ENCODE measurements at places on chromosomes 7 and 10. TPM values are rescaled to one million over a fixed set of nuclear protein-coding genes. Genes with fewer than 3 reads are reported as not detected.
A peak's percentile ranks its signal among the peaks of the same experiment; 100 is the strongest.

The DLD gene
- total RNA-seq, result 128 TPM

The RSPH10B2 gene
- total RNA-seq, result 0.05 TPM

- peak; percentile 78 for DNase-seq
Observed at GRCh38 chr7:84194484-84195271, at the start of gene SEMA3A. SEMA3A (minus strand) TSS chr7:84194789; CDS start chr7:84194586, 203 bp downstream.

The XPNPEP1 gene
- total RNA-seq, result 75.4 TPM

GRCh38 chr7:49597805-49598204 is 175.6 kb upstream of the VWC2 start:
- DNase-seq, result no peak

- DNase-seq, result peak; percentile 87
Observed at GRCh38 chr7:105782391-105783042, 93.9 kb downstream of the ATXN7L1 start.

GRCh38 chr7:23615331-23615730 is 18.1 kb downstream of the CCDC126 start:
- DNase-seq, result no peak

DNA sequence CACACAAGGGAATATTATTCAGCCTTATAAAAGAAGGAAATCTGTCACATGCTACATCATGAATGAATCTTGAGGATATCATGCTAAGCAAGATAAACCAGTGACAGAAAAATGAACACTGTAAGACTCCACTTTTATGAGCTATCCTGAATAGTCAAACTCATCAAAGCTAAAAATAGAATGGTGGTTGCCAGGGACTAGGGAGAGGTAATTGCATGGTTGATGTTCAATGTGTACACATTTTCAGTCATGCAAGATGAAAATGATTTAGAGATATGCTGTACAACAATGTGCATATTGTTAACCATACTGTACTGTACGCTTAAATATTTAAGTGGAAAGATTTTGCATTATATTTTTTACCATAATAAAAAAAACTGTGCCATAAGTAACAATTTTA is 1349.1 kb downstream of the XPNPEP1 start:
- no peak for DNase-seq

DNA sequence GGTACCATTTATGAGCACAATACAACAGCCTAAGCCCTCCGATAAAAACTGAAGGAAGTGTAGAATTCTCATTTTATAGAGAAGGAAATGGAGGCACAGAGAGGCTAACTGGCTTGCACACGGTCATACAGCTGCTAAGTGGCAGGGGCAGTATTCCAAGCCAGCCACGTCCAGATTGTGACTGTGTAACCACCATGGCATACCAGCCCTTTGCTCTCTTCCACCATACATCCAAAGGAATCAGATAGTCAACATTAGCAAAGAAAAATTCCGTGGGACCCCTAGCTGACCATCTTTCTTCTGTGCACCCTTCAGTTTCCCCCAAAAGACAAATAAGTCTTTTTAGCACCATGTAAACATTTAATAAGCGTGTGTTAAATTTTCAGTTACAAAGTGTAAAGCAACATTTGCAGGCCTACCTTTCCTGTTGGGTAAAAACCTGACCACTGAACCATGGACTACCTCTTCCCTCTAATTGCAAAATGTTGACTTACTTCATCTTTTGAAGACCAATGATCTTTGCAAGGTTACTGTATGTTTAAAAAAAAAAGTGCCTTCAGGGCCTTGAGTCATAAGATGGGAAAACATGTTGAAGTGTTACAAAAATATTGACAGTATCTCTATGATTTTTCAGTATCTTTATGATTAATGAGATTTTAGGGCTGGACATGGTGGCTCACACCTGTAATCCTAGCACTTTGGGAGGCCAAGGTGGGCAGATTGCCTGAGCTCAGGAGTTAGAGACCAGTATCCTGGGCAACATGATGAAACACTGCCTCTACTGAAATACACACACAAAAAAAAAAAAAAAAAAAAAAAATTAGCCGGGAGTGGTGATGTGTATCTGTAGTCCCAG is 24.3 kb upstream of the PDZD8 start:
- no peak for DNase-seq

DNA sequence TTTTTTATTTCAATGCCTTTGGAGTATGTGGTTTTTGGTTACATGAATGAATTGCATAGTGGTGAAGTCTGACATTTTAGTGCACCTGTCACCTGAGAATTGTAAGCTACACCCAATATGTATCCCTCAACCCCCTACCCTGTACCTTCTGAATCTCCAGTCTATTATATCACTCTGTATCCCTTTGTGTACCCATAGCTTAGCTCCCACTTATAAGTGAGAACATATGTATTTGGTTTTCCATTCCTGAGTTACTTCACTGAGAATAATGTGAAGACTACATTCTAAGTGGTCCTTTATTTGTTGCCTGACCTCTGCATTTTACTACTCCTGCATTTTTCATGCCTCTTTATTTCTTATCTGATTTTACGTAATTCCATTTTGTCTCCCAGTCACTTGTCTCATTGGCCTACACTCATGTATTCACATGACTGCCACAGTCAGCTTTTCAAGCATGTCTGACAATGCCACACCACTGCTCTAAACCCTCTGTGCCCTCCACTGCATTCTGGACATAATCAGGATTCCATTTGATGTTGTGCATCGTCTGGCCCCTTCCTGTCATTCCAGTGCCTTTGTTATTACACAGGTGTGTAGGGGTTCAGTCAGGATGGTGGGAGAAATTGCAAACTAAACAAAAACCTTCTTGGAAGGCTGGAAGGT is 1325.5 kb downstream of the XPNPEP1 start:
- peak; percentile 88 for DNase-seq

The DNAH11 gene
- 6.2 TPM for total RNA-seq

- DNase-seq, result no peak
Observed at GRCh38 chr10:33416209-33416608, 81.7 kb upstream of the NRP1 start.

The MSANTD7 gene
- 18.9 TPM for total RNA-seq

The PDK4 gene
- total RNA-seq, result 0.07 TPM

- DNase-seq, result no peak
Observed at GRCh38 chr10:21756707-21757106, 222.7 kb downstream of the MLLT10 start.

The FAM237B gene
- total RNA-seq, result not detected

GRCh38 chr7:155983176-155983815 is 171.0 kb upstream of the SHH start:
- DNase-seq, result no peak

- DNase-seq, result no peak
Observed at GRCh38 chr10:3616880-3617279, 168.1 kb downstream of the KLF6 start.

The ZNF485 gene
- total RNA-seq, result 1.4 TPM

The KDM7A gene
- 0.47 TPM for total RNA-seq

DNA sequence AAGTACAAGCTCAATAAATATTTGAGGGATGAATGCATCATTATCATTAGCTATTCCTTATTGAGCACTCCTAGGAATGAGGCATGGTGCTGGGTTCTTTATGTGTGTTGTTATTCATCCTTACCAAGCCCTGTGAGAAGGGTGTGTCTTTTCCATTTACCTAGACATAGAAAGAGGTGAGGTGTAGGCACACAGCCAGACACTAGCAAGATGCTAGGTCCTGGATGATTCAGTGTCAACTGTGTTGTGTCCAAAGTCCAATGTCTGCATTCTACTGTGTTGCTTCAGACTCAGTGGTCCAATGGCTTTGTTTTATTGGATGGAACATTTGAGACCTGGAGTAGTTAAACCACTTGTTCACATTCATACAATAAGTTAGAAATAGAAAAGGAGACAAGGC is 605.5 kb downstream of the LRMDA start:
- DNase-seq, result no peak

The SEMA3C gene
- total RNA-seq, result 268 TPM

- DNase-seq, result no peak
Observed at GRCh38 chr10:82759050-82759449, 884.1 kb downstream of the NRG3 start.

GRCh38 chr7:88278881-88279280 is 27.8 kb downstream of the STEAP4 start:
- no peak for DNase-seq

The PODXL gene
- total RNA-seq, result 446 TPM

DNA sequence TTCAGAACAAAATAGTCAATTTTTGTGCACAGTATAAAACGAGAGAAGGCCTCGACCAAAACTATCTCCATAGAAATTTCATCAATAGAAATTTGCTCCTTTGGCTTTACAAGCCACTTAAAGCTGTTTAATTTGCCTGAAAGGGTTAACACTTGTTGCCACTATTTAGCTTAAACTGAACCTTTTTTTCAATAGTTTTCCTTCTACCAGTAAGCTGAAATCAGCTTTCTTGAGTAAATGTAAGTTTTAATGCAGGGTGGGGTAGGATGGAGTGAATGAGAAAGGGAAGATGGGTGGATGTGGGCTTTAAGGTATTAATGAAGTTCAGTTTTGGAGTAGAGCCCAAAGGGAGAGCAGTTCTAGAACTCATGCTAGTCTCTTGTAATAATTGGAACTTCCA is 39.5 kb downstream of the ARL4A start:
- no peak for DNase-seq

The GPRIN2 gene
- not detected for total RNA-seq

The SGCE gene
- total RNA-seq, result 24.0 TPM

Data from A172 (cell line).